ENCODE measurements at places on chromosomes 12 and 14. TPM values are rescaled to one million over a fixed set of nuclear protein-coding genes. Genes with fewer than 3 reads are reported as not detected.

GRCh38 chr12:8554451-8555195, 13.9 kb upstream of the CLEC4E start:
- no peak for DNase-seq

The MMP19 gene
- total RNA-seq, result 5.6 TPM

The GALNT4 gene
- total RNA-seq, result 3.8 TPM

- DNase-seq, result no peak
These were observed 80.8 kb downstream of the C14orf132 start for GRCh38 chr14:96119947-96120346.

- no peak for DNase-seq
These were observed 185.8 kb downstream of the ALG10B start for GRCh38 chr12:38502415-38502814.

The FGF23 gene
- not detected for total RNA-seq

Data from uterus (tissue), 4 donors.